ENCODE measurements at places on chromosomes 2 and 18.

DNA sequence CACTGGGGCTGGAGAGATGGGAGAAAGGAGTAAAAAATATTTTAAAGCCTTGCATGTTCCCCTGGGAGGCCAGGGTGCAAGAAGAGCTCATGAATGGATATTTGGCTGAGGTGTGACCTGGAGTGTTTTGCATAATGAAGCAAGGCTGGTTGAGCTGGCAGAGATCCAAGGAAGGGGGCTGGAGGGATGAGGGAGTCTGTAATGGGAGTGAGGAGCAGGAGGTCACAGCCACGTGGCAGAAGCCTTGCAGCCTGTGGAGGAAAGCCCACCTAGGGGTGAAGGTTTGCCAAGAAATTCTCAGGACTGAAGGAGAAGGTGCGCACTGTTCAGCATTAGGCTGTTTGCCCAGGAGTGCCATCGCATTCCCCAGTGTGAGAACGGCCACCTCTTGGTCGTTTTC is 40.3 kb upstream of the ATP8B1 start:
- DNase-seq: no peak

DNA sequence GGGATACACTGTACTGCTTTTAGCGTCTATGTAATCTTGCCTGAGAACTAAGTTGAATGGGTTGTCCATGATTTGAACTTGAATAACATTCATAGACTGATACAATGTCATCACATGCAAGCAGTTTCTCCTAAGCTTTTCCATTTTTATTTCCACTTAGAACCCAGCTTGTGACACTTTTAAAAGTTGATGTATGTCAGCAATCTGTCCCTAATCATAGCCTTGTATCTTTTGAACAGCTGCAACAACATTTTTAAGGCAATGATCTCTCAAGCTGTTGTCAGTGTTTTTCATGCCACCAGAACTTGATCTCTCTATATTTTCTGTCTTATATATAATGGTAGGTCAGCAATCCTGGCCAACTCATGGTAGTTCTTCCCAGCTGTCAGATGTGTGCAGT is 185.0 kb downstream of the DOK6 start:
- no peak for DNase-seq

DNA sequence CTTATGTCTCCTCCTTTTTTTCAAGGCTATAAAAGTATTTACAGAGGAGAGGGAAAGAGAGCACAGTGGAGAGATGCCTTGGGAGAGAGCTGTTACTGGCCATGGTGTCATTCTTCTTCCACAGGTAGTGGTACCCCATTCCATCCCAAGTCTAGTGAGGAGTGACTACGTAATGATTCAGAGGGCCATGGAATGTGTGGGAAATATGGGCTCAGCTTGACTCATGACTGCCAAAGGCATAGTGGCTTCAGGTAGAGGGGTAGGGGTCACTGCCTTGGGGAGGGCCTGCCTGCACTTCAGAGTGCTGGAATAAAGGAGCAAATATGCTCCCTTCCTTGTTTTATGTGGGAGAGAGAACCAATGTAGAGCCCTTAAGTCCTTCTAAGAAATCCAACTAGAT is 620.6 kb downstream of the IRS1 start:
- DNase-seq: no peak

GRCh38 chr2:109624339-109624738 is 10.2 kb downstream of the SOWAHC start:
- no peak for DNase-seq

DNA sequence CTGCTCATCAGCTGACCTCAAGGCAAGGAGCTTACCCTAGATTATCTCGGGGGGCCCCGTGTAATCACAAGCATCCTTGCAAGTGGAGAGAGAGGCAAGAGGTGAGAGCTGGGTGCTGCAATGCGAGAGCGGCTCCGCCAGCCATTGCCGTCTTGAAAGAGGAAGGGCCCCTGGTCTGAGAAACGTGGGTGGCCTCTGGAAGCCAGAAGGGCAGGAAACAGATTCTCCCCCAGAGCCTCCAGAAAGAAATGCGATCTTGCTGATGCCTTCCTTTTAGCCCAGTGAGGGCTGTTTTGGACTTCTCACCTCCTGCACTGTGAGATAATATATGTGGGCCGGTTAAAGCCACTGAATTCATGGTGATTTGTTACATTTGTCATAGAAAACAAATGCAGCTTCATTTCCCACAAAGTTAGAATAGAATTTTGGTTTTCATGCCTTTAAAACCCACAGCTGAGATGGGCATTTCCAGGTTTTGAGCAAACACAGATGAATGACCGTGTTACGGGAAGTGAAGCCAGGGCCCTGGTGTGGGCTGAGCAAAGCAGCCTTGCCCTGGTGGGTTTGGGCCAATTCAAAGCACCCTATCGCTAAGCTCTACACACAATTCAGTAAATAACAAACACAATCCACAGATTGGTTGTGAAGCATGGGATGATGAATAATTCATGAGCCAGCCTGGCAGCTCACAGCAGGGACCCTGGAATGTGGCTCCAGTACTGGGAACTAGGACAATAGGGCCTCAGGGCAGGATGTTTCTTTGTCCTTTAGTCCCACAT is 319.9 kb upstream of the HS6ST1 start:
- DNase-seq: no peak

DNA sequence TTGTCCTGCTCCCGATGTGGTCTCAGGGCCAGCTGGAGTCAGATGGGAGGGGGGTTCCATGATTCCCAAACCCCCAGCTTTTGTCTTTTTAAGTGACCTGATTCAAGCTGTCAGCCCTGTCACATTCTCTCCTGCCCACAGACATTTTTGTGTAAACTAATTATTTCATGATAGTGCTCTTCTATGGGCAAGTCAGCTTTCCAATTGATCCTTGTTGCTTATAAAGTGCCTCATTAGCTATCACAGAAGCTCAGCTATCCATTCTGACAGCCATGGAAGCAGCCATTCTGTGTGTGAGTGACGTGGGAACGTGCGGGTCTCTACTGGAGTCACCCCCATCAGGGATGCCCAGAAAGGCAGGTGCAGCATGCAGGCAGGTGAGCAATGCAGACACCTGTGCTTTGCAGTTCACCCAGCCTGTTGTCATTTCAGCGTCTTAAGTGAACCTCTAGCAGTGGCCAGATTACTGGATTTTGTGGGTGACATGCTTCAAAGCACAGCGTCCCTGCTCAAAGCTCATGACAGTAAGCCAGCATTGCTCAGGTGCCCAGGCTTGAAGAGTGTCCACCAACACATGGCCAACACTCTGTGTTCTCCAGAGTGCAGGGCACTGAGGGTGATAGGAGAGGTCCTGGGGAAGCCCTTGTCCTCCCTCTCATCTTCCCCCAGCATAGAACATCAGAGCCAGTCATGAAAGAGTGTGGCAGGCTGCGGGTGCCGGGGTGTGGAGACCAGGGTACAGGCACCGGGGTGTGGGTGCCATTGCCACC is 162.1 kb upstream of the SH3BP4 start:
- DNase-seq: no peak

GRCh38 chr18:78518805-78519204 is 460.8 kb upstream of the SALL3 start:
- DNase-seq: no peak

GRCh38 chr18:59229191-59229590 is 9.2 kb downstream of the GRP start:
- DNase-seq: no peak

DNA sequence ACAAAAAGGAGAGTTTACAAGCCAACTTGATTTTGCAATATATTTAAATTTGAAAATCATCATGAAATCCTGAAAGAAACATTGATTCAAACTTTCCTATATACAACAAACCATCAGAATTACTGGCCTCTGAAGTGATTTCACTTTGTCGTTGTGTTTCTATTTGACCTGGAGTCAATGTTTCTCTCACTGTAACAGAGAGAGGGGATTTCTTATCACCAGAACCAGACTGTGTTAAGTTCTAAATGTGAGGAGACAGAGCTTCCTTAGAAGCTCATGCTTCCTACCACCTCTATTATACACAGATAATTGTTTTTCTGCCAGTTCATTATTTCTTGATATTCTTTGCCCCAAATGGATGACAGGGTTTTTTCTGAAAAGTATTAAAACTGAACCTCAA is 245.0 kb upstream of the RND3 start:
- no peak for DNase-seq

- no peak for DNase-seq
These were observed 8.9 kb downstream of the EDAR start for GRCh38 chr2:108980076-108980475.

DNA sequence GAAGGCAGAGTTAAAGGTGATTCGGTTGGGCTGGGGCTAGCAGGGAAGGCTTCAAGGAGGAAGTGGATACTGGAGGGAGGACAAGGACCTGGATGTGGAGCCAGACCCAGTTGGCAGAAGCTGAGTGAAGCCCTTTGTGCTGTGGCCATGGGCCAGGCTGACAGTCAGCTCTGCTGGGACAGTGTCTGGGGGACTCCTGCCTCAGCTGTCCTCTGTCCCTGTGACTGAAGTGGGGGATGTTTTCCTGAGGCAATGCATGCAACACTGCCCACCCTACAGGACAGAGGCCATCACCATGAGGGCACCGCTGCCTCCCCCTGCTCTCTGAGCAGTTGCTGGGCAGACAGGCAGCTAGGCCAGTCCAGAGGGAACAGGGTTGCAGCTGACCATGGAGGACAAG is 40.0 kb downstream of the ST8SIA5 start:
- no peak for DNase-seq

DNA sequence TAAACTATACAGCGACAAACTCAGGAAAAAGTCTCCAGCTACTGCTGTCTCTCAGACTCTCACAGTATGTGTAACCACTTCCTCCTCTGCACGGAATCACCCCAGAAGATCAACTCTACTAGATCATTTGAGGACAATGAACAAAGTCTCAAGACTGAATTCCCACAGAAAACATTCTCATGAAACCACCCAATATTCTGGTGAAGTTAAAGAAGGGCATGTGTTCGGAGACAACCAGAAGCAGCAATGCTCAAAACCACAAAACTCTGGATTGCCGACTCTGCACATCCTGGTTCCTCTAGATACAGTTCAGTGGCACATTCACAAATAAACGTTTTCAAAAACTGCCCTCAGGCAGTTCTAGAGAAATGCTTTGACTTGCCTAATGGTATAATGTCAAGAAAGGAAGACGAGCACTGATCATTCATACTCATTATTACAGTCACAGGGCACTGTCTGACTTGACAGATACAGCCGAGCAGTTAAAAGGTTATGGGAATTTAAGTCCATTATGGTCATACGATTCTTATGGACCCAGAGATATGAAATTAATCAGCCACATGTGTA is 91.9 kb upstream of the STK17B start:
- DNase-seq: peak; percentile 78

GRCh38 chr18:10094154-10094553 is 180.3 kb downstream of the VAPA start:
- DNase-seq: no peak

DNA sequence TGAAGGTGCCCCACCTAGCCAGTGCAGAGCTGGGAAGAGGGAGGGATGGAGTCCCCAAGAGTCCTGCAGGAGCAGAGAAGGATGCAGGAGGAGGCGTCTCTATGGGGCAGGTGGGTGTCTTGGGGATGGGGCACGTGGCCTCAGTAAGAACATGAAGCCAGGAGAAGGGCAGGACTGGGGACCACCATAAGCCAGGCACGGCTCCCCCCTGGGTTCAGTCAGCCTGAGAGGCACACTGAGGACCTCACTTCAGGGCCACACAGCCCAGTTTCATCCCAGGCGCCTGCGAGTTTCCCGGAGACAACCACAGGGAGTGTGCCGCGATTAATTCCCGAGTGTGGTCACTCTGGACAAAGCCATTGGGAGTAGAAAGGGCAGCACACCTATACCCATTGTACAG is 120.3 kb downstream of the GYPC start:
- DNase-seq: no peak

DNA sequence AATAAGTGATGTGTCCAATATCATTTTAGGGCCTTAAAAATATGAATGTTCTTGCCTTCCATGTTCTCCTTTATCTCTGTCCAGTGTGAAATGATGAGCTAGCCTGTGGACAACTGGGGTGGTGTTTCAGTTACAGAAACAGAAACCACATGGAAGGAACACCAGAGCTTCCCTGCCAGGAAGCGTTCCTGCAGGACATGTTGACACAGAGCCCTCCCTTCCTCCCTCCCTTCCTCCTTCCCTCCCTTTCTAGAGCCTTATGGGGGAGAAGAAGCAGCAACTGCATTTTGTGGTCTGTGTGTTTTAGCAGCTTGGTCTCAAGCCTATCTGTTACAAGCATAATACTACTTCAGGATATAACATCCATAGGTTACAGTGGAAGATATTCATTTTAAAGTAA is 539.7 kb upstream of the NETO1 start:
- DNase-seq: no peak

DNA sequence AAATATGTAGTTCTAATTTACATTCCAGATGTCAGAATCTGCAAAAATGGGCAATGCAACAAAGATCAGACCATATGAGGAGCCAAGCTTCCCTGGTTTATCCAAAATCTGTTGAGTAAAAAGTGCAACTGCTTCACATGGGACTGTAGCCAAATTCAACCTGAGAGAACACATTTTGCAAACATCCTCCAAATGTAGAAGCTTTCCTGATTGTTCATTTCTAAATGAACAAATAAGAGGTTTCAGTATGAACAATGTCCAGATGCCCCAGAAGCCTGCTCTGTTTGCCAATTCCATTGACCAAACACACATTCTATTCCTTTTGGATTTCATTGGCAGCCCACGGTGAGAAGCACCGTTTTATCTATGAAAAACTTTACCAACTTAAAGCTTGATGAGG is 117.9 kb upstream of the OSR1 start:
- no peak for DNase-seq

GRCh38 chr2:239689985-239690384 is 289.2 kb upstream of the HDAC4 start:
- DNase-seq: no peak

GRCh38 chr2:239442192-239442591 is 41.4 kb upstream of the HDAC4 start:
- DNase-seq: no peak

Measured in CD4-positive, alpha-beta T cell treated with Interleukin-15 for 4 hours (primary cell).